ENCODE measurements at places on chromosomes 11 and 22. TPM values are rescaled to one million over a fixed set of nuclear protein-coding genes. Genes with fewer than 3 reads are reported as not detected.

C11orf52 gene
- total RNA-seq: 3.2 TPM

TEX54 gene
- not detected for total RNA-seq

CDCA5 gene
- 10.0 TPM for total RNA-seq

MPPED2 gene
- 4.8 TPM for total RNA-seq

BIK gene
- 7.4 TPM for total RNA-seq

RASD2 gene
- 0.06 TPM for total RNA-seq

MUC2 gene
- 0.31 TPM for total RNA-seq
